ENCODE measurements at places on chromosomes 3 and 15. TPM values are rescaled to one million over a fixed set of nuclear protein-coding genes. Genes with fewer than 3 reads are reported as not detected.

TP63 gene
- total RNA-seq = 0.56 TPM

SAMD7 gene
- total RNA-seq = not detected

GOLGA8J gene
- not detected for total RNA-seq

CFAP92 gene
- 0.19 TPM for total RNA-seq

BUB1B gene
- total RNA-seq = 0.77 TPM

GOLGA6A gene
- total RNA-seq = not detected

GP5 gene
- total RNA-seq = not detected

FAH gene
- 23.3 TPM for total RNA-seq

Measured in heart right ventricle (tissue), 16 donors.